Activated CD4-positive, alpha-beta T cell treated with anti-CD3 and anti-CD28 coated beads for 36 hours (primary cell): ENCODE measurements at places on chromosomes 13 and 19.
A peak's percentile ranks its signal among the peaks of the same experiment; 100 is the strongest.

- H3K36me3 ChIP-seq: no peaks in the 10 kb centered on the region
- H3K27me3 ChIP-seq: no peaks in the 10 kb centered on the region
- no peak overlapping the region for H3K27ac ChIP-seq
These were observed 647.2 kb downstream of the LIG4 start for GRCh38 chr13:107568181-107568580.

DNA sequence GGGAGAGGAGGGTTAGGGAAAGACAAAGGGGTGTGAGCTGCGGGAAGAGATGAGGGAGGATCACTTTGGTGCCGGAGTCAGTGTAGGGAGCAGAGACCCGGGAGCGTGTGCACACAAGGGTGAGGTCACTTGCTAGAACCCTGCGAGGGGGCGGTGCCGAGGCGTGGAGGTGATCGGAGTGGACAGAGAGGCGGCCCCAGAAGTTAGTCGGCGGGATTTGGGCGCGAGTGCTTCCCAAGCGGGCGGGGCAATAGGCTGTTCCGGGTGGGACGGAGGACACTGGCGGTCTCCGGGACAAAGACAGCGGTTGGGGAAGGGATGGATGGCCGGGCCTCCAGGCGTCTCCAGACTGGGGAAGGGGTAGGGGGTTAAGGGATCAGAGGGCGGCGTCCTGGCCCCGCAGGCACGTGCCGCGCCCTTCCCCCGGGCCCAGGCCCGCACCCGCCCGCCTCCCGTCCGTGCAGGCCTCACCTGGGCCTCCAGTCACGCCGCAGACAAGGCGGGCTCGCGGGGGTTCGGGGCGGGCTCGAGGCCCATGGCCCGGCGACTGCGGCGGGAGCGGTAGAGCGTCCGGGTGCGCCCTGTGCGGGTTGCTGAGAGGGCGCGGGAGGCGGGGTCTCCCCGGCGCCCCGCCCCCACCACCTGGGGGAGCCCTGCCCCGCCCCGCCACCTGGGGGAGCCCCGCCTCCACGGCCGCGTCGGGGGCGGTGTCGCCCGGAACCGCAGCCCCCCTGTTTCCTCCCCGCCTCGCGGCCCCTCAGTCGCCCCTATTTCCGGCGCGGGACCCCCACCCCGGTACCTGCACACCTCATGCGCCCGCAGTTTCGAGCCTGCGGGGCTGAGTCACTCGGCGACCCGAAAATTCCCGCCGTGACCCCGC, at the start of gene LPAR2:
LPAR2 (minus strand) TSS at position 600 of the 880 bp plus-strand sequence. CDS start 945 bp downstream, outside the sequence.
- peaks cover 23% of the 10 kb centered on the region for H3K4me1 ChIP-seq
- no peaks in the 10 kb centered on the region for H3K27me3 ChIP-seq
- H3K36me3 ChIP-seq: peaks cover 17% of the 10 kb centered on the region
- H3K27ac ChIP-seq: peak within 1 kb of the TSS; percentile 79
- H3K4me3 ChIP-seq: peak within 1 kb of the TSS; percentile 80
- peak; percentile 81 for DNase-seq

- H3K4me3 ChIP-seq: no peak overlapping the region
- no peak for DNase-seq
- H3K27me3 ChIP-seq: peaks cover 2% of the 10 kb centered on the region
- H3K27ac ChIP-seq: no peak overlapping the region
- no peaks in the 10 kb centered on the region for H3K36me3 ChIP-seq
These were observed 3.6 kb upstream of the KMT5C start for GRCh38 chr19:55336101-55336500.

DNA sequence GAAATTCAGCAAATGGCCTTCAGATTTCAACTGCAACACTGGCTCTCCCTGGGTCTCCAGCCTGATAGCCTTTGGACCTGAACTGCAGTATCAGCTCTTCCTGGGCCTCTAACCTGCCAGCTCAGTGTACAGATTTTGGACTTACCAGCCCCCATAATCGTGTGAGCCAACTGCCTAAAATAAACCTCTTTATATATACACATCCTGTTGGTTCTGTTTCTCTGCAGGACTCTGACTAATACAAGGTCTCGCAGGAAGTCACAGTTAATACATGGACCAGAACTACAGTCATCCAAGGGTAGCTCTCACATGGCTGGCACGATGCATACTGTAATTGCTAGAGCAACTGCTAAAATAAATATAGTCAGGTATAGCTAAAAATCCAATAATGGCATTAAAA, 85.1 kb downstream of the KATNAL1 start:
- peaks cover 10% of the 10 kb centered on the region for H3K4me1 ChIP-seq
- H3K36me3 ChIP-seq: peaks cover 32% of the 10 kb centered on the region
- no peaks in the 10 kb centered on the region for H3K27me3 ChIP-seq
- no peak overlapping the region for H3K27ac ChIP-seq
- DNase-seq: no peak
- no peak overlapping the region for H3K4me3 ChIP-seq

DNA sequence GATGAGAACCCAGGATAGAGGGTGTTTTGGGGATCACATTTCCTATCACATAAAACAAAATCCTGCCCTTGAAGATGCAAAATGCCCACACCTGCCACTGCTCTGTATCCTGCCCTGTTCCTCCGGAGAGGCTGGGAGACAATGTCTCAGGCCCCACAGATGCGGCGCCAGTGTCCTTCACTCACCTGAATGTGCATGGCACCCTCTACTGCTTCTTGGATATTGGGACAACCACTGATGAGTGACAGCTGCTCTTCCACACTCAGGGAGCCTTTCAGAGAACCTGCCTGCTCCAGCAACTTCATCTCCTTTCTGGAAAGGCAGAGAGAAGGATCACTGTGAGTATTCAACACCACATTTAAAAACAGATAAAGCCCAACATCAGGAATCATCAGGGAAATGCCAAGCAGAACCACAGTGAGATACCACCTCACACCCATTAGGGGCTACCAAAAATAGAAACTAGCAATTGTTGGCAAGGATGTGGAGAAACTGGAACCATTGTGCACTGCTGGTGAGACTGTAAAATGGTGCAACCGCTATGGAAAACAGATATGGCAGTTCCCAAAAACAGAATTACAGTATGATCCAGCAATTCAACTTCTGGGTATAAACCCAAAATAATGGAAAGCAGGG, 36.4 kb downstream of the CRYL1 start:
- peak; percentile 85 for DNase-seq
- no peak overlapping the region for H3K4me3 ChIP-seq
- no peaks in the 10 kb centered on the region for H3K27me3 ChIP-seq
- H3K36me3 ChIP-seq: no peaks in the 10 kb centered on the region

- H3K27me3 ChIP-seq: no peaks in the 10 kb centered on the region
- no peak for DNase-seq
- H3K4me3 ChIP-seq: no peak overlapping the region
- H3K4me1 ChIP-seq: no peaks in the 10 kb centered on the region
- H3K36me3 ChIP-seq: no peaks in the 10 kb centered on the region
These were observed 373.2 kb downstream of the PCDH17 start for GRCh38 chr13:58004751-58005150.
